Right lung (tissue), 10 donors: ENCODE measurements at places on chromosomes 1 and 21. TPM values are rescaled to one million over a fixed set of nuclear protein-coding genes. Genes with fewer than 3 reads are reported as not detected.

The GJA9 gene
- 0.27 TPM for polyA plus RNA-seq

The CFHR5 gene
- not detected for polyA plus RNA-seq

The SRGAP2C gene
- polyA plus RNA-seq, result 15.4 TPM

DNA sequence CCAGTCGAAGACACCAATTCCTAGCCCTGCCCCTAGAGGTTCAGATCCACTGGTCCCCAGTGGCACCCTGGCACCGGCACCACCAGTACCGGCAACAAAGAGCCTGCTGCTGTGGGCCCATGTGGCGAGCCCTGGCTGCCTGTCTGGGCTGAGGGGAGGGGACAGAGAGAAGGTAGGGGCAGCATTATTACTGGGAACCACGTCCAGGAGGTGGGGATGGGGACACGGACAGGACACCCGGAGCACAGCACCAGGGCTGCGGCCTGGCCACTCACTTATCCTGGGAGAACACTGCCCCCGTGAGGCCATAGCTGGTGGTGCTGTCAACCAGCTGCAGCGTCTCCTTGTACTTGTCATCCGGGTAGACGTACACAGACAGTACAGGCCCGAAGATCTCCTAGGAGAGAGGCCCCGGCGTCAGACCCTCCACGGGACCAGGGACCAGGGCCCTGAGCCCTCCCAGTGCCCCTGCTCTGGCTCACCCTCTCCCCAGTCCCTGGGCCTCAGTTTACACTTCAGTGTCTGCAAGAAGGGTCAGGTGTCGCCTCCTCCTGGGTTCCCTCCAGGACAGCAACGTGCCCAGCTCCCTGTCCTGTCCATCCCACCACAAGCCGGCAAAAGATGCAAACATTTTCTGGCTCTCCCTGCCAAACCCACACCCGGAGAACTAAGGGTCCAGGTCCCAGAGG, 15.8 kb upstream of the TAS1R2 start:
- DNase-seq, result peak; percentile 72

GRCh38 chr1:38581396-38581795, 278.2 kb downstream of the RRAGC start:
- DNase-seq, result no peak
